ENCODE measurements at places on chromosomes 5 and 9.

DNA sequence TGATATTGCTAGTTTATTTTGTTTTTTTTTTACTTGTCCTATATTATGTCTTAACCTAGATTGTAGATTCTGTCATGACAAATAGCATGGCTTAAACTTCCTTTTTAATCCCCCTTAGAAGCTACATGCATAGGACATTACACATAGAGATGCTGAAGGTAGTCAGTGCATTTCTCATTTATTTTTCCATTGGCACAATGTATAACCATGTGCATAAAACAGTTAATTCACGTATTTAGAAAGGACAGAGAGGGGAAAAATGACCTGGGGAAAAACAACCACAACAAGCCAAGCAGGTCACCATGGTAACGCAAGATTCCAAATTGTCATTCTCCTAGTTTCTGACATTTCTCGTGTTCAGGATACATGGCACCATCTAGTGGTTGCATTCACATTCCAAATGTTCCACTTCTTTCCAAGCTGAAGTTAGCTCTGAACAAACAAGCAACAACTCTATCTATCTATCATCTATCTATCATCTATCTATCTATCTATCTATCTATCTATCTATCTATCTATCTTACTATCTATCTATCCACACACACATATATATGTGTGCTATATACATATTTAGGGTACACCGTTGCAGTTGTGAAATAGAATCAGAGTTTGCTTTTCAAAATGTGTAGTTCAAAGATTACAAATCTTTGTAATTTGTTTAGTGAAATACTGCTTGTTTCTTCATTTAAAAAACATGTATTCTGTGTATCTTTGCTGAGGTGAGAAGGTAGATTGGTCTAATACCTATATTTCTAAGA lies 487.2 kb upstream of the ST8SIA4 start:
- H3K27ac ChIP-seq, result no peak overlapping the region
- H3K4me3 ChIP-seq, result no peak overlapping the region
- no peak for DNase-seq
- no peaks in the 10 kb centered on the region for H3K36me3 ChIP-seq

DNA sequence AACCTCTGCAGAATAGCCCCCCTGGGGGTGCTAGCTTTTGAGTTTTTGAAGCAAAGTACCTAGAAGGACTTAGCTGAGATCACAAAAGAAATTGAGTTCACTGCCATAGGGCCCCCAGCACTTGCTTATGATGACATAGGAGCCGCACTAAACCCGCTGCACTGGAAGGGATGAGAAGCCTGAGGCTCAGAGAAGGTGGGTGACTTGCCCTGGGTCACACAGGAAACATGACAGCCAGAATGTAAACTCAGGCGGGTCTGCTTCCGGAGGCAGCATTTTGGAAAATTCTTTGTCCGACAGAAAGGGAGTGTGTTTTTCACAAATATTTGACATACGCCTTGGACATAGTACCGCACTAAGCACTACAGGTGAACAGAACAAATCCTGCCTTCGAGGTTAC lies 8.4 kb upstream of the TOR1B start:
- no peaks in the 10 kb centered on the region for H3K36me3 ChIP-seq
- H3K27ac ChIP-seq, result no peak overlapping the region
- no peak for DNase-seq
- H3K4me1 ChIP-seq, result peaks cover 7% of the 10 kb centered on the region
- no peaks in the 10 kb centered on the region for H3K27me3 ChIP-seq

DNA sequence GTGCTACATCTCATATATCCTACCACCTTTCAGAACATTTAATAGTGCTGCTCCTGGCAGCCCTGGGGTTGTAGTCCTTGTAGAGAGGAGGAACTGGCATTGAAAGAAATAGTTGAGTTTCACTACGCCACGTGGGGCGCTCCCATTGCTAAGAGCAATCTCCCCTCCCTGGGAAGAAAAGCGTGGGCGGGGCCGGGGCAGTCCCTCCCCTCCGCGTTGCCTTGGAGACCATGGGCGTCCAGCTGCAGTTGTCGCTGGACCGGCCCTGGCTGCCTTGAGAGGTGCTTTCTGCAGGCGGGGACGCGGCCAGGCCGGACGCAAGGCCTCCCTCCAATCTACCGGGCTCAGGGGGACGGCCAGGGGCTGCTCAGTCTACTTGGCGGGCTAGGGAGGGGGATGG lies 368 bp upstream of the CCDC180 start:
- H3K4me3 ChIP-seq, result no peak overlapping the region
- H3K4me1 ChIP-seq, result no peaks in the 10 kb centered on the region
- DNase-seq, result no peak
- no peak overlapping the region for H3K27ac ChIP-seq
- H3K36me3 ChIP-seq, result peaks cover 3% of the 10 kb centered on the region

- H3K4me3 ChIP-seq, result no peak overlapping the region
- no peaks in the 10 kb centered on the region for H3K4me1 ChIP-seq
- no peaks in the 10 kb centered on the region for H3K36me3 ChIP-seq
- no peaks in the 10 kb centered on the region for H3K27me3 ChIP-seq
- no peak overlapping the region for H3K27ac ChIP-seq
These were observed 56.3 kb upstream of the ARL15 start for GRCh38 chr5:54366707-54367106.

DNA sequence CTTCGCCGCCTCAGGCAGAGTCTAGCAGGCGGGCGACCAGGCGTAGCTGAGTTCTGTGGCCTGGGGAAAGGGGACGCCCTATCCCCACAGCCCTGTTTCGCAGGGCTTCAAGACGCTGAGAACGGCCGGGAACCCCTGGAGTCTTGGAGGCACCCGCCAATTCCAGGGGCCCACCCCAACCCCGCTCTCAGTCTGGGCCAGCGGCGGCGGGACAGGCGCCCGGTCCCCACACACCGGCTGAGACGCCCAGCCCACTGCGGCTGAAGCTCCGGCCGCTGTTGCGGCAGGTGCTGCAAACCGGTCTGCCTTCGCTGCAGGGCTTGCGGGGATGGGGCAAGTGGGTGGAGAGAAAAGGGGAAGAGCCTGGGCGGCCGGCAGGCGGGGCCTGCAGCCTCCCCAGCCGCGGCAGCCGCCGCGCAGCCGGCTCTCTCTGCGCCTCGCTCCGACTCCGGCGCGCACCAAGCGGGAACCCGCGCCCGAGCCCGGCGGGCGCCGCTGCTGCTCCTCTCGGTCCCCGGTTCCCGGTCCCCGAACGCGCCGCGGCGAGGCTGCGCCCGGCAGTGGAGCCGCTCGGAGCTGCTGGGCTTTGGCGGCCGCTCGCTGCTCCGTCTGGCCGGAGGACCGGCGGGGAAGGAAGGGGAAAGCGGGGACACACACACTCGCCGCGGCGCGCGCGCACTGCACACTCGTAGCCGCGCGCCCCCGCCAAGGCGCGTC lies at the start of gene PIP5K1B:
Gene PIP5K1B (plus strand): TSS at position 427 of the 717 bp plus-strand sequence. CDS start 117,375 bp downstream, outside the sequence.
- H3K27me3 ChIP-seq, result peaks cover 6% of the 10 kb centered on the region
- H3K27ac ChIP-seq, result no peak within 1 kb of the TSS
- H3K4me1 ChIP-seq, result peaks cover 17% of the 10 kb centered on the region
- peak; percentile 18 for DNase-seq

- no peaks in the 10 kb centered on the region for H3K36me3 ChIP-seq
- H3K4me3 ChIP-seq, result no peak overlapping the region
- no peak overlapping the region for H3K27ac ChIP-seq
These were observed 6.9 kb downstream of the SLC31A1 start for GRCh38 chr9:113228130-113228665.

GRCh38 chr5:76762484-76762883 lies 46.6 kb downstream of the F2R start:
- no peak overlapping the region for H3K27ac ChIP-seq
- no peak for DNase-seq
- no peaks in the 10 kb centered on the region for H3K27me3 ChIP-seq
- H3K36me3 ChIP-seq, result no peaks in the 10 kb centered on the region
- H3K4me3 ChIP-seq, result no peak overlapping the region
- peaks cover 24% of the 10 kb centered on the region for H3K4me1 ChIP-seq

DNA sequence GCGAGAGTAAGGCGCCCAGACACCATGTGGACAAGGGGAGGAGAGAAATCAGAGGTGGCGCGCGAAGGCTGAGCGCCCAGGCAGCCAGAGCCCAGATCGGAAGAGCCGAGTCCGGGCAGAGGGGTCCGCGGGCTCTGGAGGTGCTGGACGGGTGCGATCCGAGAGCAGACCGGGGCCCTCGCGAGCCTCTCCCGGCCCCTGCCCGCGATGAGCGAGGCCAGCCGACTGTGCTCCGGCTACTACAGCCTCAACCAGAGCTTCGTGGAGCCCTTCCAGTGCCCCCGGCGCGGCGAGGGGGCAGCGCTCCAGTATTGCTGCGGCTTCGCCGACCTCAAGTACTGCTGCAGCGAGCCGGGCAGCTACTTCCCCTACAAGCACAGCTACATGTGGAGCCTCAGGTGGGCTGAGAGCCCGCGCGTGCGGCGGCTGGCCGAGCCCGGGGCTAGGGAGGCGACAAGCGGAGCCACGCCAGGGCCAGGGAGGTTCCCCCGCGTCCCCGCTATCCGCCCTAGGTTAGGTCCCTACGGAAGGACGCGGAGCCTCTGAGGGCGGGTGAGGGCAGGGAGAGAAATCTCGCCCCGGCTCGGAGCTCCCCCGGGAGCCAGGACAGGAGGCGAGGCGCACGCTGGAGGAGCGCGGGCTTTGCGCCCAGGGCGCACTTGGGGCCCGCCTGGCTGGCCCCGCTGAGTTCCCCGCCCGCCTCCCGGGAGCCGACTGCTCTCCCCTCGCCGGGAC lies at the start of gene SHISAL2B:
Gene SHISAL2B (plus strand): TSS at position 87 of the 735 bp plus-strand sequence. CDS start 121 bp downstream, at position 208.
- no peak for DNase-seq
- no peak within 1 kb of the TSS for H3K4me3 ChIP-seq
- H3K27ac ChIP-seq, result no peak within 1 kb of the TSS
- no peaks in the 10 kb centered on the region for H3K4me1 ChIP-seq
- peaks cover 8% of the 10 kb centered on the region for H3K27me3 ChIP-seq
- no peaks in the 10 kb centered on the region for H3K36me3 ChIP-seq

GRCh38 chr5:45639040-45639439 lies 57.1 kb downstream of the HCN1 start:
- no peaks in the 10 kb centered on the region for H3K36me3 ChIP-seq
- no peak overlapping the region for H3K4me3 ChIP-seq
- H3K4me1 ChIP-seq, result no peaks in the 10 kb centered on the region
- no peak overlapping the region for H3K27ac ChIP-seq
- no peaks in the 10 kb centered on the region for H3K27me3 ChIP-seq

DNA sequence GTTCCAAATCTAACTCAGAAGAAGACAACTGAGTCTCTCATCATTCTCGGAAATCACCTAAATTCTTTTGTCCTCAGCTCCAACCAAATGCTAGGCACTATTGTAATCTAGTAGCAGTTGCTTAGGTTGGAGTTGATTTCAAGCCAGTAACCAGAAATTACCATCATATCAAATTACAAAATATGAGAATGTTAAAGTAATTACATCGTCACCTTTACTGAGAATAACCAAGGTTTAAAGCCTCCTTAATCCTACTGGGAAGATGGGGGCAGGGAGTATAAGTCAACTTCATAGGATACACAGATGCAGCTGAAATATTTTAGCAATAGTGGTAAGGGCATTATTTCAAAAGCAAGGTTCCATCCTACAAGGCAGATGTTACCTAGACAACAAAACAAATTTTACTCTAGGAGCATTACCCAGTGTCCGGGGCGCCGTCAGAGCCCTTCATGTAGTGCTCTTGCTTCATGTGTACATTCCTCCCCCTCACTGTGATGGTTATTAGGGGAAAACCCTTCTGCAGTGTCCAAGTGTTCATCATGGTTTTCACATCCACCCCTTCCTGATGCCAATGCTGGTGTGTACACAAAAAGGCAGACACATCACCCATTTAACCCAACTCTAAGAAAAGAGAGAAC lies 19.5 kb downstream of the ERAP1 start:
- H3K27ac ChIP-seq, result no peak overlapping the region
- no peaks in the 10 kb centered on the region for H3K27me3 ChIP-seq
- DNase-seq, result no peak
- no peaks in the 10 kb centered on the region for H3K4me1 ChIP-seq
- H3K36me3 ChIP-seq, result peaks cover 93% of the 10 kb centered on the region
- no peak overlapping the region for H3K4me3 ChIP-seq

DNA sequence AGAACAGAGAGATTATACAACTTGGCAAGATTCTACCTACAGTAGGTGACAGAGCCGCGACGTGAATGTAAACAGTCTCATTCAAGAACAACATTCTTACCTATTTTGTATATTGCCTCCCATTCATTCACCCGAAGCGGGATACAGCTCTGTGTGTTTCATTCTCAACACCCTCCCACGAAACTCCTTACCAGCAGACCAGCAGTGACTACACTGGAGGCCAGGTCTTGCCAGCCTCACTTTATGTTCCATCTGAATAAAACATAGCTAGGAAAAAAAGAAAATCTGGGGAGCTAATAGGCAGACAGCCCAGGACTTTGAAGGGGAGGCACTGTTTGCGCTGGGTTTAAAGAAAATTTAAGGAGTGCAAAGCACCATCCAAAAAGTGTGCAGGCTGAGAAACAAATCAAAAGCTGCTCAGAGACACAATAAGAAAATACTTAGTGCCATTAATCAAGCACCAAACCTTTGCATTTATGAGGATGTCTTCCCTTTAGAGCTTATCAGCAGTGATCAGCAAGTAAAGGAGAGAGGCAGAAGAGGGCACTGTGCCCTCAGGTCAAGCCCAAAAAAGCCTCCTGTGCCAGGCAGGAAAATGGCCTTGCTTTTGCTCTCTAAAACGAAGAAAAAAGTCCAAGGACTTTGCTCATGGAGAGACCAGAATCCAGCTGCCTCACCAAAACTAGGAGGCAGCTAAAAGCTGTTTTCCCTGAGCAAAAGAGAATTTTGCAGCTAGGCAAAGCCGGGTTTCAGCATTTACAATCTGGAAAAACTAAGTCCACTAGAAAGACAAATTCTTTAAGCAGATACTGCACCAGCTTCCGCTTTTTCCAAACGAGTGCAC lies 295.1 kb downstream of the BNC2 start:
- no peaks in the 10 kb centered on the region for H3K36me3 ChIP-seq
- H3K4me1 ChIP-seq, result no peaks in the 10 kb centered on the region
- DNase-seq, result no peak
- H3K27ac ChIP-seq, result no peak overlapping the region
- H3K27me3 ChIP-seq, result no peaks in the 10 kb centered on the region

- no peaks in the 10 kb centered on the region for H3K27me3 ChIP-seq
- H3K36me3 ChIP-seq, result no peaks in the 10 kb centered on the region
- DNase-seq, result no peak
- H3K4me1 ChIP-seq, result no peaks in the 10 kb centered on the region
- no peak overlapping the region for H3K4me3 ChIP-seq
- no peak overlapping the region for H3K27ac ChIP-seq
These were observed 66.2 kb upstream of the RUFY1 start for GRCh38 chr5:179484201-179484600.

GRCh38 chr5:80516826-80517225 lies 28.9 kb downstream of the FAM151B start:
- no peak overlapping the region for H3K27ac ChIP-seq
- H3K4me3 ChIP-seq, result no peak overlapping the region
- DNase-seq, result no peak
- H3K27me3 ChIP-seq, result no peaks in the 10 kb centered on the region
- no peaks in the 10 kb centered on the region for H3K4me1 ChIP-seq

DNA sequence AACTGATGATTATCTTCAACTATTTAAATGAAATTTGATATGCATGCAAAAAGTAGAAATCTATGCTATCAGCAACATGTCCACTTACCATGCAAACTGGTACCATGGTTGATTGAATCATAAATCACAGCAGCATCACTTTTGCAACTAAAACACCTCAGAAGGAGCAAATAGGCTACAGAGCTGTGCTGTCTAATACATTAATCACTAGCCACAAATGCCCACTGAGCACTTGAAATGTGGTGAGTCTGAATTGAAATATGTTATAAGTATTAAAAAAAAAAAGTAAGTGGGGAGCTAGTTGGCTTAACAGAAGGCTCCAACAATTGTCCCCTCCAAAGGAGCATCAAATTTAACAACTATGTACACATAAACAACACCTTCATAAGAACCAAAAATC lies 112.5 kb downstream of the FAM114A2 start:
- H3K4me3 ChIP-seq, result no peak overlapping the region
- no peak overlapping the region for H3K27ac ChIP-seq
- H3K27me3 ChIP-seq, result peaks cover 3% of the 10 kb centered on the region
- no peak for DNase-seq
- H3K4me1 ChIP-seq, result no peaks in the 10 kb centered on the region
- H3K36me3 ChIP-seq, result no peaks in the 10 kb centered on the region

Measured in natural killer cell (primary cell).